NCI-H1417 treated with DMSO at 0.1 percent for 48 hours (cell line): ENCODE measurements at places on chromosomes 5 and 9.

GRCh38 chr9:7782400-7783120, 17.0 kb downstream of the DMAC1 start:
- DNase-seq = no peak

GRCh38 chr5:72566746-72567145, 59.5 kb upstream of the ZNF366 start:
- DNase-seq = no peak

GRCh38 chr5:8059337-8059736, 190.4 kb downstream of the MTRR start:
- DNase-seq = no peak

- no peak for DNase-seq
These were observed 193.7 kb downstream of the OLFM1 start for GRCh38 chr9:135281151-135281550.

DNA sequence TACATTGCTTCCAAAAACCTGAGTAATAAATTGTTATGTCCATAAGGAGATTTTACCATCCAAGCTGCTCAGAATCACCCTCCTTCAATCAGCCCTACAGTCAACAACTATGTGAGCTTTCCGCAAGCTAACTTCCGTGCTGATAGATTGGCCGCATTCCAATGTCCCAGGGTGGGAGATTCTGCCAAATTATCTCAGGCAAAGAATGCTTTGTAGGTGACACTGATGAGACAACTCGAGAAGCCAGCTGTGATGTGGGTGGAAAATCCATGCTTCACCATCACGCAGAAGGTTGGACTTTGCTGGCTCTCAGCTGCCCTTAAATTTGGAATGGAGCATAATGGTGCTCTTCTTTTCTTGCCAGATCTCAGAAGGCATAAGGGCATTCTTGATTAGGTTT, 44.9 kb upstream of the HCN1 start:
- DNase-seq = no peak

GRCh38 chr9:34520505-34521385, 2.0 kb downstream of the ENHO start:
- DNase-seq = no peak

- DNase-seq = no peak
These were observed 54.9 kb downstream of the FGF18 start for GRCh38 chr5:171474230-171474813.

- no peak for DNase-seq
These were observed 357.2 kb downstream of the MTRR start for GRCh38 chr5:8226148-8226547.

- DNase-seq = no peak
These were observed 34.1 kb upstream of the RAPGEF1 start for GRCh38 chr9:131773911-131774379.

DNA sequence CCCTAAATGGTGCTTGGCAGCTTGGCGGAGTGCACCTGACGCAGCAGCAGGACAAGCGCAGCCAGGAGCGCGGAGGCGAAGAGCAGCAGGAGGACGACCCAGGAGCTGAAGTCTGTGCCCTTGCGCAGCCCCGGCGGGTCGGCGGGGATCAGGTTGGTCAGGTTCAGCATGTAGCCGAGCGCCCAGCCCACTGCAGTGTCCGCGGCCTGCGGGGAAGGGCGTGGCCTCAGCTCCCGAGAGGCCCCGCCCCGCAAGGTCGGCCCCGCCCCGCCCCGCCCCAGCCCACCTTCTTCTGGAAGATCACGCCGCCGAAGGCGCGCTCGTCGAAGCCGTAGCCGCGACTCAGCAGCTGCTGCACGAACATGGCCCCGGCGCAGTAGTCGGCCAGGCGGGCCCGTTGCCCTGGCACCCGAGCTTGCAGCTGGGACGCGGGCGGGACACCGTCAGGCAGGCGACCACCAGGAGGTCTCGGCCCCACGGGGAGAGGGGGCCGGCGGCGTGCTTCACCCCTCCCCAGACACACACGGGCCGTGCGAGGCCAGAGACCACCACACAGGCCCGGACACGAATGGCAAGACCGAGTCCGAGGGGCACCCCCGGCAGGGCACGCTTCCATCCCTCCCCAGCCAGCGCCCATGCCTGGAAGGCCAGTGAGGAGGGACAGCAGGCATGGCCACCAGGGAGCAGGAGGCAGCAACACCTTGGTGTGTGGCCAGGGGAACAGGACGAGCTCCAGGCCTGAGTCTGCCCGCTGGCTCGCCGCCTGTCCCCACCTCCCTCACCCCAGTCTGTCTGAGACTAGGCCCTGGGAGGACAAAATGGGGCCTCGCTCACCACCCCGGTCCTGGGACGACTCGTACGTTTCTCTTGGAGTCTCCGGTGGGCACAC, 2.9 kb upstream of the NPDC1 start:
- no peak for DNase-seq

GRCh38 chr5:142688281-142688989, 2.5 kb upstream of the FGF1 start:
- no peak for DNase-seq

DNA sequence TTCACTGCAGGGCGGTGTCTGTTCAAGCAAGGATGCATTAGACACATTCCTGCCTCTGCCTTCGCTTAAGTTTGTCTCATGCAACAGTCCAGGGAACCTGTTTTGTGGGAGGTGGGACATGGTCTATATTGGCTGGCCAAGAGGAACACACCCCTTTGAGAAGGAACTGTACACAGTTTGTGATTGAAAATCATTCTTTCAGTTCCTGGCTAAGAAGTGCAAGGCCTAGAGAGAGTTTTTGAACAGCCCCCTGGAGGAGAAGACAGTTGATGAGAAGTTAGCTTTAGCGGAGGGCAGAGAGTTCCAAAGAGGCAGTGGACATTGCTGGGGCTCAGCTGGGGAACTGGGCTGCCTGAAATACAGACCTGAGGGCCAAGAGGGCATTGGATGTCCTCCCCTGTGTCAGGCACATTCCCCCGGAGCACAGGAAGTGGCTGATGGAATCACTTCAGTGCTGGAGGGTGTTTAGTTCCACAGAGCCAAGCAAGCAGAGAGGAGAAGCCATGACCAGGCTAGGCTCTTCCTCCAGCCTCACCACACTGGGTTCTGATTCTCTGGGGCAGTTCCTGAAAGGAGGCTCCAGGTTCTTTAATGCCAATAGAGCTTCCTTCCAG, 66.6 kb downstream of the RGS3 start:
- DNase-seq = no peak

- DNase-seq = no peak
These were observed 8.4 kb downstream of the ZNF474 start for GRCh38 chr5:122137702-122138101.

DNA sequence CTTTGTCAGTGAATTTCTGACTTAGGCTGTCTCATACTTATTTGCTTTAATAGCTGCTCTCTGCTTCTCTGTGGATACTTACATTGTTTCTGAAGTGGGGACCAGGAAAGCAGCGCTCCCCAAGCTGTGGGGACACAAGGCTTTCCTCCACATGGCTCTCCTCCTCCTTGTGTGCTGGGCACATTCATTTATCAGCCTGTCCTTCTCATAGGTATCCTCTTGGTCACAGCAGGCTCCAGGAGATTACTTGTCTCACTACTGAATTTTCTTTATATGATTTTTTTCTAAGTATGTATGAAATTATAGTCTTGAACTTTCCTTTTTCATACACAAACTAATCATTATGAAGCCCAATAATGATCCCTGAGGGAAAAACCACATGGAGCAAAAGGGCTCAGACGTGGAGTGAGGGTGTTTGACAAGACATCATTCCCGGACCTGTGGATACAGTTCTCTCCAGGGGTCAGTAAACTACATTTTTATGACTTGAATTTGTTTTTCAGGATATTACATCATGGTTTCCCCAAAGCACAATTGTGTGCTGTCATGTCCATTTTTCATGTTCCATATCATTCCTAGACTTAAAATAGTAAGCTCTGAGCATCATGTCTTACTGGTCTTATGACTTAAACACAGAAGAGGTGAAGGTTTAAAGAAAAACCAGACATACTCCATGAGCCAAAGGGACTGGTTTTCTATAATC, 234.5 kb downstream of the PCSK1 start:
- DNase-seq = no peak

GRCh38 chr9:126393876-126394275, 67.2 kb downstream of the MVB12B start:
- no peak for DNase-seq

GRCh38 chr9:133716564-133717112, 21.5 kb downstream of the SARDH start:
- no peak for DNase-seq

- no peak for DNase-seq
These were observed 1166.5 kb upstream of the CDH18 start for GRCh38 chr5:21154526-21154925.

GRCh38 chr9:133914442-133915342, 77.4 kb downstream of the VAV2 start:
- no peak for DNase-seq

GRCh38 chr5:74085186-74085585, 459.2 kb downstream of the ARHGEF28 start:
- no peak for DNase-seq

- DNase-seq = no peak
These were observed 7.6 kb downstream of the MAP3K1 start for GRCh38 chr5:56822981-56823380.

DNA sequence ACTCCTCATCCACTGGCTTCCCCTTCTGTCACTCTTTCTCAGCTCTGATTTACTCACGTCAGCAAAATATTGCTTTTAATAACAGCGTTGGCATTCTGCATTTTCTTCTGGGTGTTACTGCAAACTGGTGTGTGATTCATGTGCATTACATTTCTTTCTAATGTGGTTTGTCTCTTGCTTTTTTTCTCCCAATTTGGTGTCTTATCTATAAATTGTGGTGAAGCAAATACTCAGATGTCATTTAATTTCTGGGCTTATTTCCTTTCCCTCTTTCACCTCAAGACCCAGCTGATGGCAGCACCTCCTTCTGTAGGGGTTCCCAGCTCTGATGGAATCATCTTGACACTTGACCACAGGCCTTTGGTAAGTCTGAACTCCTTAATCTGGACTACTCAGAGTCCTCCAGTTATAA, 180.7 kb upstream of the ZNF618 start:
- DNase-seq = no peak

- no peak for DNase-seq
These were observed 84.6 kb downstream of the USP20 start for GRCh38 chr9:129919841-129920240.

- DNase-seq = no peak
These were observed 750 bp downstream of the TRIM36 start for GRCh38 chr5:115168829-115169486.

GRCh38 chr5:41334221-41334620, 120.9 kb upstream of the C6 start:
- DNase-seq = no peak

DNA sequence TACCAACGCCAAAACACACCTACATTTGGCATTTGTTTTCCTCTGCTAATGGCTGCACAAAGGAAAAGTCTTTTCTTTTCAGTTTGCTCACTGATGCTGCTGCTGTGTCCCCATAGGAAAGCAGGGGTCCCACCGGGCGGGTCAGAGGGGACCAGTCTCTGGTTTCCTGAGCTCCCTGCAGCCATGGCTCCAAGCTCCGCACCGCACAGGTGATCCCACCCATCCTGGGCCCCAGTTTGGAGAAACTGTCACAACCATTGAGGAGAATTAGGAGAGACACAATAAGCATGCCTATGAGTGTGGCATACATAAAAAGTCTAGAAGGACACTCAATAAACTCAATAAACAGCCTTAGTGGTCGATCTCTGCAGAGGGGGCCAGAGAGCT, 19.9 kb downstream of the MED10 start:
- DNase-seq = no peak

- no peak for DNase-seq
These were observed 58.4 kb downstream of the OR2K2 start for GRCh38 chr9:111271481-111272080.

GRCh38 chr5:39331861-39332381, 32.4 kb downstream of the C9 start:
- no peak for DNase-seq

DNA sequence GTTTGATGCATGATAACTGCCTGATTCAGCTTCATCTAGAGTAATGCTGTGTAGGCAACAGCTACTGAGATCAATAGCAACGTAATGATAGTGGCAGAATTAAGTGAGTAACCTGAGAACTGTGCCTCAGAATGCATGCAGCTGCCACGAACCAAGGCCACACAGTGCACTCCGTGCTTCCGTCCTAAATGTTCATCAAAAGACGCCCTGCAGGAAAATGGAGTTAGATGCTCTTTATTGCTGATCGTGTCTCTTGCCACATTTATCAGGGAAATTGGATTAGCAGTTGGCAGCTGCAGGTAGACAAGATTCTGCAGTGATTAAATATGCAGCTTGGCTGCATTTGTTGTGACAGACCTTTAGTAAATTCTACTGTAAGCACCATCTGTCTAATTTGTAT, 107.7 kb upstream of the TLX3 start:
- DNase-seq = no peak

GRCh38 chr9:116112236-116112635, 41.4 kb upstream of the PAPPA start:
- DNase-seq = no peak

GRCh38 chr9:91824601-91825305, 125.3 kb downstream of the ROR2 start:
- no peak for DNase-seq

DNA sequence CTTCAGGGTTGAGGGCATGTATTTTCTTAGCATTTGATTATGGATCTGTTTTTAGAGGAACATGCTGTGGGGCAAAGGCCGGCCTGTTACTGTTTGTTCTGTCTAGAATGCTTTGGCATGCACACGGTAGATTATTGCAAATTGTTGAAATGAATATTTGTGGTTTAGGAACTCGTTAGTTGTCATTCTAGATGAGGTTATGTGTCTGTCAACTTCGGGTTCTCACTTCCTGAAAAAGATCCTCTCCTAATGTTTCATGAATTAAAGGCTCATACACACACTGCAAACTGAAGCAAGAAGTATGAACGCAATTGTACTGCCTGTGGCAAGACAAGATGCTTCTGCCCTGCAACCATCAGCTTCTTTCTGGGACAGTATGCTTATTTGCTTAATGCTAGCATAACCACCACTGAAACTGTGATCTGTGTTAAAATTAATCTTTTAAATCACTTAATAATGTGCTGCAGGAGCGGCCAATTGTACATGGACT, 99.6 kb downstream of the BASP1 start:
- DNase-seq = no peak

DNA sequence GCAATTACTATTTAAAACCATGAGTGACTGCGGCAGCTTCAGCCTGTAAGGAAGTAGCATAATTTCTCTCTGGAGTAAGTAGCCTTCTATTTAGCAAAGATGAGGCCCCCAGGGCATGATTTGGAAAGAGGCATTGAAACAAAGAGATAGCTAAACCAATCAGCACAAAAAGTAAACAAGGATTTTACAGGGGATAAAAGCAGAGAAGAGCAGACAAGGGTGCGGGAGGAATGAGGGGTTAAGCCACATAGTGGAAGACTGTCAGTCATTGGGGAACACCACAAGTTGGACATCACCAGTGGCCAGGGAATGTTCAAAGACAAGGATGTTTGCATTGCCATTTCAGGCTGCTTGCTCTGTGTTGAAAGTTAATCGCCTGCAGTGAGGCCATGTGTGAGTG, 24.0 kb upstream of the C5orf63 start:
- no peak for DNase-seq

GRCh38 chr5:138643040-138643791, 68.0 kb upstream of the HSPA9 start:
- DNase-seq = no peak
